ENCODE measurements at places on chromosomes 7 and 10. TPM values are rescaled to one million over a fixed set of nuclear protein-coding genes. Genes with fewer than 3 reads are reported as not detected.

DNA sequence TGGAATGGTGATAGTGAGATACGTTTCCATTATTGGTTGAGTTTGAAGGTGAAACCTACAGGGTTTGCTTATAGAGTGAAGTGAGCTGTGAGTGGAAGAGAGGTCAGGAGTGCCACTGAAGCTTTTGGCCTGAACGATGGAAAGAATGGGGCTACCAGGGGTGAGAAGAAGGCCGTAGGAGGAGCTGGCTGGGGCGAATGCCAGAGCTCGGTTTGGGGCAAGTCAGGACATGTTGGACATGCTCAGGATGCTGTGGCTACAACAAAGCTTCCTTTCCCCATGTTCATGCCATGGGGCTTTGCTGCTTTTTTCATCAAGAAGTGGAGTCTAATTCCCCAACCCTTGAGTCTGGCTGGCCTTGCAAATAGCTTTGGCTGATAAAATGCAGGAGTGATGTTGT is 253.7 kb downstream of the GLRX3 start:
- no peak overlapping the region for H3K4me3 ChIP-seq
- no peak overlapping the region for H3K27ac ChIP-seq
- no peaks in the 10 kb centered on the region for H3K36me3 ChIP-seq
- DNase-seq: no peak
- no peaks in the 10 kb centered on the region for H3K4me1 ChIP-seq

GRCh38 chr10:37314862-37315261 is 189.5 kb downstream of the ANKRD30A start:
- DNase-seq: no peak
- H3K27ac ChIP-seq: no peak overlapping the region
- H3K4me3 ChIP-seq: no peak overlapping the region
- H3K27me3 ChIP-seq: no peaks in the 10 kb centered on the region
- H3K36me3 ChIP-seq: no peaks in the 10 kb centered on the region
- H3K4me1 ChIP-seq: no peaks in the 10 kb centered on the region

- no peak overlapping the region for H3K4me3 ChIP-seq
- no peak for DNase-seq
- no peaks in the 10 kb centered on the region for H3K27me3 ChIP-seq
- no peaks in the 10 kb centered on the region for H3K36me3 ChIP-seq
These were observed 54.2 kb downstream of the RBM33 start for GRCh38 chr7:155698633-155699032.

GRCh38 chr7:73978661-73979563 is 49.1 kb upstream of the ELN start:
- no peaks in the 10 kb centered on the region for H3K27me3 ChIP-seq
- H3K4me1 ChIP-seq: no peaks in the 10 kb centered on the region
- H3K27ac ChIP-seq: no peak overlapping the region
- H3K4me3 ChIP-seq: no peak overlapping the region

DNA sequence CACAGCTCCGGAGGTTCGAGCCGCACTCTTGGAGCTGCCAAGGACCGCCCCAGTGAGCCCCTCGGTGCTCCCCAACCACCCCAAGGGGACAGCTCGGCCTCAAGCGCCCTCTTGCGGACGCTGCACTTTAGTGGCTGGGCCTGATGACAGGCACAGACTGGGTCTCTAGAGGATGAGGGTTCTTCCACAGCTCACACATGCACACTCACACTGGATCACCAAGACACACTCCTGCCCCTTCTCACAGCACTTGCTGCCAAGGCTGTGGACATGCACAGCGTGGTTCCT is 2.1 kb downstream of the RET start:
- no peak for DNase-seq
- H3K27me3 ChIP-seq: peaks cover 77% of the 10 kb centered on the region
- H3K4me1 ChIP-seq: no peaks in the 10 kb centered on the region
- H3K36me3 ChIP-seq: no peaks in the 10 kb centered on the region
- H3K4me3 ChIP-seq: no peak overlapping the region

DNA sequence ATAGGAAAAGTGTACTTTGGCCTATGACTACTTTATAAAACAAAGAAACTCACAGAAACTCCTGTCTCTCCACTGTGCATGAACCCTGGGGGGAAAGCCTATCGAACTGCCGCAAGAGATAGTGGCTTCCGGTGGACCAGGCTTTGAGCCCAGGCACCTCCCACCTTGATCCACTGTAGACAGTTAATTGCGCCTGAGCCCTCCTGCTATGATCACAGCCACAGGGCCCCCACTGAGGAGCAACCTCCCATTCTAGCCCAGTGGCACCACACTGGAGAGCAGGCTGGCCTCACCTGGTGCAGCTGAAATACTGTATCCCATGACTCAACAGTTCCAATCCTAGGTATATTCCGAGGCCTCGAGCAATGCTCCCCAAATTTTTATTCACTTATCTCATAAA is 98.8 kb downstream of the COBL start:
- H3K36me3 ChIP-seq: no peaks in the 10 kb centered on the region
- H3K4me3 ChIP-seq: no peak overlapping the region
- H3K27ac ChIP-seq: no peak overlapping the region
- H3K27me3 ChIP-seq: peaks cover 2% of the 10 kb centered on the region

- H3K27ac ChIP-seq: no peak overlapping the region
- H3K4me3 ChIP-seq: no peak overlapping the region
- DNase-seq: no peak
- H3K36me3 ChIP-seq: no peaks in the 10 kb centered on the region
- H3K27me3 ChIP-seq: no peaks in the 10 kb centered on the region
- peaks cover 14% of the 10 kb centered on the region for H3K4me1 ChIP-seq
These were observed 130.3 kb downstream of the ST7 start for GRCh38 chr7:117083648-117084047.

DNA sequence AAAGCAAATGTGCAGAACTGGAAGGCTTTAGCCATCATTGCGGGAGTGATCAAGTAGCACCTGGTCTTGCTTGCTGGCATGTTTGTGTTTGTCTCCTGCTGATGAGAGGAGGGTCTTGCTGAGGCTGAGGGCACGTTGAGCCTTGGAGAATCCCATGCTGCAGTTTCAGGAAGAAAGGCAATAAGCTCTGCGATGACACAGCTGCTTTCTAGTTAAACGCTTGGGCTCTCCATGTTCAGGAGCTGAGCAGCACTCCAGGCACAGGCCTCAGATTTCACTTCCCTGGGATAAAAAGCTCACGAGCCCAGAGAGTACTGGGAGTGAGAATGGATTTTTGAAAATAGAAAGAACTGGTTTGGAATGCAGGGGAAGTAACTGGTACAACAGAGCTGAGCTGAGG is 100.8 kb downstream of the LRRC18 start:
- H3K4me1 ChIP-seq: no peaks in the 10 kb centered on the region
- H3K27ac ChIP-seq: no peak overlapping the region
- H3K27me3 ChIP-seq: no peaks in the 10 kb centered on the region
- H3K4me3 ChIP-seq: no peak overlapping the region

DNA sequence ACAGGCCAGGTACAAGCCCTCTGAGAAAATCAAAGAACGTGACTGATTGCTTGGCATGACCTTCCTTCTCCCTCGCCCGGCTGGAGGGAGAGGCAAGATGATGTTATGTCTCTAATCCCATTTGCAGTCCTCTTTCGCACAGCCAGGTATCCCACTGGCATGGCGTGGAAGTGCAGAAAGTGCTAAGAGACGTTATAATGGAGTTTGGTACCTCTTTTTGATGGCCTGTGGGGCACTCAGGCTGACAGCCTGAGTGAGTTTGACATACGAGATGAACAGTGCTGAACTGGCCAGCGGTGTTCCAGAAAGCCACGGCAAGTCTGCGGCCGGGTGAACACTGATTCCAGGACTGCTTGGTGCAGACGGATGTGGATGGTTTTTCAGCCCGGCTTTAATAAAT is 241.6 kb downstream of the RAB11FIP2 start:
- no peak overlapping the region for H3K4me3 ChIP-seq
- no peak overlapping the region for H3K27ac ChIP-seq
- H3K27me3 ChIP-seq: peaks cover 11% of the 10 kb centered on the region
- no peaks in the 10 kb centered on the region for H3K36me3 ChIP-seq
- no peaks in the 10 kb centered on the region for H3K4me1 ChIP-seq

GRCh38 chr7:155643804-155644177 is 670 bp upstream of the RBM33 start:
- H3K4me3 ChIP-seq: peak overlapping the region; percentile 94
- H3K36me3 ChIP-seq: peaks cover 19% of the 10 kb centered on the region
- DNase-seq: no peak
- peaks cover 11% of the 10 kb centered on the region for H3K4me1 ChIP-seq
- H3K27ac ChIP-seq: peak overlapping the region; percentile 85

GRCh38 chr10:124912101-124912886 is 29.6 kb upstream of the ZRANB1 start:
- DNase-seq: no peak
- H3K27me3 ChIP-seq: peaks cover 5% of the 10 kb centered on the region
- H3K27ac ChIP-seq: no peak overlapping the region

DNA sequence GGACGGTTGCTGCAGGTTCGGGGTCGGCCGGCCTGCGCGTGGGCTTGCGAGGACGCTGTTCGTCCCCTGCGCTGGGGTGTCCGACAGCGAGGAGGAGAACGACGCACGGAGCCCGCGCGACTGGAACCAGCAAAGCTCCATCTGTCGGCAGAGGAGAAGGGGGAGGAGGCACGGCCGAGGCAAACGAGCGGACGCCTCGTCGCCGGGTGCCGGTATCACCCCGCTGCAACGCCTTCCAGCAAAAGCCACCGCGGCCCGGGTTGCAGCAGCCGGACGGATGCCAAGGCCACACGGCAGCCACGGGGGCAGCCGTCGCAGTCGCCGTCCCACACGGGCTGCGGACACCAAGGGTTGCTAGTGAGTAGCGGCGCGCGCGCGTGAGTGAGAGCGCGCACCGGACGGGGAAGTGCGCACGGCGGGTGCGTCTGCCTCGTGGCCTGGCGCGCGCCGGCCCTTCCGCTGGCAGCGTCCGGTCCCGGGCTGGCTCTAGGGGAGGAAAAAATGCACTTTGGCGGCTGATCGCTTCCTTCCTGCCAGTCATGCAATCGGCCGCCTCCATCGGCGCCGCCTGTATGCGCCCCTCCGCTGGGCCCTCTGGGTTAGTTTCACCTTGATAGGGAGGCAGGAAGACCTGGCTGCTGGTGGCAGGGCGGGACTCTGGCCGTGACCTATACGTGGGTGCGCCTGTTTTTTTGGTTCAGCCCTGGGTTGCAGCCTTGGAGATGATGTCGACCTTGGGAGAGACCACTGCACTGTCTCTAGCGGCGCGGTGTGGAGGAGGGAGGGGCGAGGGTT is 434 bp downstream of the STAMBPL1 start:
- peak overlapping the region; percentile 87 for H3K4me3 ChIP-seq
- peak overlapping the region; percentile 81 for H3K27ac ChIP-seq
- H3K27me3 ChIP-seq: no peaks in the 10 kb centered on the region
- DNase-seq: peak; percentile 47
- H3K4me1 ChIP-seq: peaks cover 41% of the 10 kb centered on the region

DNA sequence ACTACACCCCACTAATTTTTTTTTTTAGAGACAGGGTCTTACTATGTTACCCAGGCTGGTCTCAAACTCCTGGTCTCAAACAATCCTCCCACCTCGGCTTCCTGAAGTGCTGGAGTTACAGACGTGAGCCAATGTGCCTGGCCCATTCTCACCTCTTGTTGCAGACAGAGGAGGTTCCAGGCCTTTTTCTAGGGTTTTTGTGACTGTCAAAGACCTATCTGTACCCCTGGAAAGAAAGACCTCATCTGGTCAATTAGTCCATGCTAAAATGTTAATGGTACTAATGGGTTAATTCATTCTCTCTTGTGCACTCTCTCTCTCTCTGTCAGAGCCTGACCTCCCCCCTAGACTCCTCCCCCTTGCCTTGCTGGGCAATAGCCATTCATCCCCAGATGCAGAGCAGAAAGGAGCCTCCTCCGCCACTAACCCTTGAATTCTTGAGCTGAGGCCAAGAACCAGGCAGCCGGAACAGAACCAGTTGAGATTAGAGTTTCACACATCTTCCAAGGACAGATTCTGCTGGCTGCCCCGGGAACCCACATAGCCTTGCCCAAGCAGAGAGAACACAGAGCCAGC is 209.7 kb downstream of the SKIDA1 start:
- no peaks in the 10 kb centered on the region for H3K27me3 ChIP-seq
- no peaks in the 10 kb centered on the region for H3K36me3 ChIP-seq
- DNase-seq: no peak

- H3K27me3 ChIP-seq: no peaks in the 10 kb centered on the region
- no peak for DNase-seq
- no peak overlapping the region for H3K27ac ChIP-seq
- no peak overlapping the region for H3K4me3 ChIP-seq
- H3K36me3 ChIP-seq: no peaks in the 10 kb centered on the region
- no peaks in the 10 kb centered on the region for H3K4me1 ChIP-seq
These were observed 69.1 kb downstream of the MEST start for GRCh38 chr7:130560972-130561371.

- H3K27me3 ChIP-seq: no peaks in the 10 kb centered on the region
- no peaks in the 10 kb centered on the region for H3K36me3 ChIP-seq
- no peak for DNase-seq
These were observed 179.1 kb upstream of the LRRTM3 start for GRCh38 chr10:66746711-66747110.

- H3K27me3 ChIP-seq: no peaks in the 10 kb centered on the region
- H3K27ac ChIP-seq: no peak overlapping the region
- DNase-seq: no peak
These were observed 54.5 kb upstream of the OPALIN start for GRCh38 chr10:96413151-96413787.

GRCh38 chr7:23299770-23300300 is 696 bp downstream of the MALSU1 start:
- peaks cover 16% of the 10 kb centered on the region for H3K36me3 ChIP-seq
- peak overlapping the region; percentile 95 for H3K4me3 ChIP-seq
- no peaks in the 10 kb centered on the region for H3K27me3 ChIP-seq
- peaks cover 20% of the 10 kb centered on the region for H3K4me1 ChIP-seq

DNA sequence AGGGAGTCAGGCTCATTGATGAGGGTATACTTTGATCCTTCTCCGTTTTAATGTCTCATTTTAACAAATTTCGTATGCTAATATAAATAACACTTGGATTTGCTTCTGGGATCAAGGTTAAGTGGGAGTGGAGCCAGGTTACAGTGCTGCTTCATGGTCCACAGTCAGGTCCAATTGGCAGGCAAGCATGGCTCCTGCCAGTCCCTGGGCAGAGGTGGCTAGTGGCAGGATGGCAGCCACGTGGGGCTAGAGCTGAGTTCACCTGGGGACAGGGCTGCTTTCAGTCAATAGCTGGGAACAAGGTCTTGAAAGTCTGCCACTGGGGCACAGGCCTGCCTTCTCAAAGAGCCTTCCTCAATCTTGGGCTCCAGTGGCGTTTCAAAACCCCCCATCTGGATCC is 16.0 kb upstream of the VWA2 start:
- no peak for DNase-seq
- H3K4me1 ChIP-seq: no peaks in the 10 kb centered on the region
- no peak overlapping the region for H3K4me3 ChIP-seq
- no peaks in the 10 kb centered on the region for H3K36me3 ChIP-seq
- no peak overlapping the region for H3K27ac ChIP-seq

ZNF438 gene
- 2.7 TPM for total RNA-seq

TWIST1 gene
- 0.16 TPM for total RNA-seq

HKDC1 gene
- total RNA-seq: 2.3 TPM

SMKR1 gene
- total RNA-seq: 2.8 TPM

MBL2 gene
- not detected for total RNA-seq

CYP26C1 gene
- total RNA-seq: 0.20 TPM

CADPS2 gene
- total RNA-seq: not detected

ZCCHC24 gene
- total RNA-seq: 1.9 TPM

ZNF853 gene
- 5.6 TPM for total RNA-seq

GPR26 gene
- total RNA-seq: not detected

TFEC gene
- 0.25 TPM for total RNA-seq

SLC16A9 gene
- 0.20 TPM for total RNA-seq

AQP1 gene
- total RNA-seq: 0.13 TPM

RBAK gene
- 16.8 TPM for total RNA-seq

TMEM236 gene
- total RNA-seq: 0.38 TPM

MYOZ1 gene
- not detected for total RNA-seq

OR6V1 gene
- not detected for total RNA-seq

HOXA4 gene
- 0.25 TPM for total RNA-seq
